Activated effector memory CD4-positive, alpha-beta T cell treated with Interleukin-2 at 50 U/mL for 16 hours (primary cell): ENCODE measurements at places on chromosomes 12 and 14.

GRCh38 chr12:58583529-58583928 is 336.8 kb downstream of the LRIG3 start:
- no peak for DNase-seq

DNA sequence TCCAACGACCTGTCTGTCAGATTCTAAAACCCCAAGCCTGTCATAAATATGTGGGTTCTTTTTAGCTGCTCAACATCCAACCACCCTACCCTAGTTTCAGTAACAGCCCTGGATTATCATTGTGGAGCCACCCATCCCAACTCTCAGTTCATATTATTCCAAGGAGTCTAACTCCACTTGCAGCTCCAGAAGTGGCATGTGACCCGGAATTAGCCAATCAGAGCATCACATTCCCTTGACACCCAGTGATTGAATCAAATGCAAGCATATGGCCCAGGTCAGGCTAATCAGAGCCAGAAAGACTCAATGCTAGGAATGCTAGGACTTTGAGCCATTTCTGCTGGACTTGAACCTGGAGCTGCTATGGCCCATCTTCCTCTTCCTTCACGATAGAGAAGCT is 17.1 kb upstream of the HSP90B1 start:
- DNase-seq, result no peak

GRCh38 chr12:110941391-110941790 is 21.0 kb upstream of the MYL2 start:
- DNase-seq, result no peak

GRCh38 chr12:31850268-31850667 is 108.9 kb upstream of the RESF1 start:
- DNase-seq, result no peak

- no peak for DNase-seq
Observed at GRCh38 chr12:104126548-104126947, 11.5 kb downstream of the NFYB start.

GRCh38 chr12:4153343-4153892 is 120.1 kb upstream of the CCND2 start:
- peak; percentile 57 for DNase-seq

DNA sequence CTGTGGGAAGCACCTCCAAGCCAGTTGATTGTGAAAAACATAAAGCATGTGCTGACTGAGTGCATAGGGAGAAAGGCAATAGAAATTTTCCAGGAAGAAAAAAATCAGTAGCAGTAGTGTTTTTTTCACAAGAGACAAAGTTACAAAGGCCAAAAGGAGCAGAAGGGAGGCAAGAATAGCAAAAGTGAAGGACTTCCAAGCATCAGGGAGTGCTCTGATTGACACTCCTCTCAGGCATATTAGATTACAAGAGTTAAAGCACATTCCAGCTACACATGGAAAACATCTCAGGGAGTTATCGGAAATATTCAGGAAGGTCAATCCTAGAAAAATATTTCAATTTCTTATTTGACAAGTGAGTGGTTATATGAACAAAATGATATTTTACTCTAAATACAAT is 508.0 kb downstream of the MDGA2 start:
- DNase-seq, result no peak

GRCh38 chr12:62772416-62772955 is 162.5 kb downstream of the PPM1H start:
- DNase-seq, result no peak
